ENCODE measurements at places on chromosomes 16 and 17.

DNA sequence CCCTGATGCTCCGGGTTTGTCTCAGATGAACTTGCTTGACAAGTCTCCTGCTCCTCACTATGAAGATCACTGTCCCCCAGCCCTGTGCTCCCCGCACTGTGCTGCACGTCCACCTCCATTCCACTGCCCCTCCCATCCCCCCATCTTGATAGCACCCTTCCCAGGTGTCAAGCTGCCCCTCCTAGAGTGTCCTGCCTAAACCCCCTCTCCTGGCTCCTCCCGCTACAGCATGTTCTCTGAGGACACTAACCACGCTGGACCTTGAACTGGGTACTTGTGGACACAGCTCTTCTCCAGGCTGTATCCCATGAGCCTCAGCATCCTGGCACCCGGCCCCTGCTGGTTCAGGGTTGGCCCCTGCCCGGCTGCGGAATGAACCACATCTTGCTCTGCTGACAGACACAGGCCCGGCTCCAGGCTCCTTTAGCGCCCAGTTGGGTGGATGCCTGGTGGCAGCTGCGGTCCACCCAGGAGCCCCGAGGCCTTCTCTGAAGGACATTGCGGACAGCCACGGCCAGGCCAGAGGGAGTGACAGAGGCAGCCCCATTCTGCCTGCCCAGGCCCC lies 18.5 kb downstream of the DEXI start:
- no peak for DNase-seq

DNA sequence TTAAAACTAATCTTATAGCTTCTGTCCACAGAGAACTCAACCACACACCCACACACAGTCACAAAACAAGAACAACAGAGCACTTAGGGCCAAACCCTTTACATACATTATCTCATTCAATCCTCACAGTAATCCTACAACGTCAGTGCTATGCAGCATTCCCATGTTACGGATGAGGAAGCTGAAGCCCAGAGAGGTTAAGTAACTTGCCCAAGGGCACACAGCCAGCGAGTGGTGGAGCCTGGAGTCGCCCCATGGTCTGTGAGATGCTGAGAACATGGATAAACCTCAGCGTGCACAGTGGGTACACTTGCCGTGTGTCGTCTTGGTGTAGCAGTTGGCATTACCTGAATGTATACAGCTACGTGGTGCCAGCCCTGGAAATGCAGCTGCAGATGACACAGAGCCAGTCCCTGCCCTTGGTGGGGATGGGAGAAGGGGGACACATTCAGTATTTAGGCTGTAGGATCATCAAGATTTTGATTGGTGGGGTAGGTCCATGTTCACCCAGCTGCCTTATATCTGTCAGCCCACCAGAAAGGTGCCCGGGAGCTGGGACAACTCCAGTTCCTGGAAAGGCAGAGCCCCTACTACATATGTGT lies 177.0 kb downstream of the IRF8 start:
- DNase-seq = no peak

DNA sequence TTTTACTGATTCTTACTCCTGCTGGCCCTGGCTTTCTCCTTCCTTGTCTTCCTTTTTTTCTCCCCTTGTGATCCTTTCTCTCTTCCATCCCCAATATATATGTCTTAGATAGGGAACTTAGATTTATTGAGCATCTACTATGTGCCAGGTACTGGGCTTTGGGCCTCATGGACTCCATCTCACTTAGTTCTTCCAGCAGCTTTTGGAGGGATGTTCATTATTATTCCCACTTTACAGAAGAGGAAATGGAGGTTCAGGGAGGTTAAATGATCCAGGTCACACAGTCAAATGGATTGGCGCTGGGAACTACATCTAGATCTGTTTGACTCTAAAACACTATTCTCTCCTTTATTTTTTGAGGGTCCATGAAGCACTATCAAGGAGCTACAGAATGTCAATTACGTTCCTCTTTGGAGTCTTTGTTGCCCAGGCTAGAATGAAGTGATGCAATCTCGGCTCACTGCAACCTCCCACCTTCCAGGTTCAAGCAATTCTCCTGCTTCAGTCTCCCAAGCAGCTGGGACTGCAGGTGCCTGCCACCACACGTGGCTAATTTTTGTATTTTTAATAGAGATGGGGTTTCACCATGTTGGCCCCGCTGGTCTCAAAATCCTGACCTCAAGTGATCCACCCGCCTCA lies 19.0 kb upstream of the PRKCA start:
- DNase-seq = no peak

DNA sequence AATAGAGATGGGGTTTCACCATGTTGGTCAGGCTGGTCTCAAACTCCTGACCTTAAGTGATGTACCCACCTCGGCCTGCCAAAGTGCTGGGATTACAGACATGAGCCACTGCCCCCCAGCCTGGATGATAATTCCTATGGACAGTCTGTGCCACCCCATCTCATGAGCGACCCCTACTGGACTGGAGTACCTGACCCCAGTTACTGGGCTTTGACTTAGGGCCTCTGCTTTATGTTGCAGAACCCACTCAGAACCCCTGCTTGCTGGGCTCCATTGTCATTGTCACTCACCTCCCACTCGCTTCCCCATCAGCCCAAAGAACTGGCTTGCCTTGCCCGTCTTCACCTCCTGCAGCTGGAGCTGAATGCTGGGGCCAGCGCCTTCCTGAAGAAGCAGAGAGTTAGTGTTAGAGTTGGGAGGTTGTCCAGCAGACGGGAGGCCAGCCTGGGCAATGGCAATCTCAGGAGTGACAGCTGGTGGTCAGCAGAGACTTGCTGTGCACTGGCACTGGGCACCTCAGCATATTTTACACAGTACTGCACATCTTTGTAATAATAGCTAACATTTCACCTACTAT lies 4.0 kb downstream of the TAC4 start:
- no peak for DNase-seq

- DNase-seq = no peak
Measured at GRCh38 chr17:75822119-75822799, 21.9 kb downstream of the UNC13D start.

- no peak for DNase-seq
Measured at GRCh38 chr17:30426292-30426691, 47.6 kb downstream of the CPD start.

GRCh38 chr16:25124503-25124902 lies 13.0 kb downstream of the LCMT1 start:
- no peak for DNase-seq

GRCh38 chr17:73013816-73014663 lies 78.4 kb downstream of the SLC39A11 start:
- no peak for DNase-seq

GRCh38 chr16:57058291-57058861 lies 34.0 kb upstream of the CPNE2 start:
- no peak for DNase-seq

DNA sequence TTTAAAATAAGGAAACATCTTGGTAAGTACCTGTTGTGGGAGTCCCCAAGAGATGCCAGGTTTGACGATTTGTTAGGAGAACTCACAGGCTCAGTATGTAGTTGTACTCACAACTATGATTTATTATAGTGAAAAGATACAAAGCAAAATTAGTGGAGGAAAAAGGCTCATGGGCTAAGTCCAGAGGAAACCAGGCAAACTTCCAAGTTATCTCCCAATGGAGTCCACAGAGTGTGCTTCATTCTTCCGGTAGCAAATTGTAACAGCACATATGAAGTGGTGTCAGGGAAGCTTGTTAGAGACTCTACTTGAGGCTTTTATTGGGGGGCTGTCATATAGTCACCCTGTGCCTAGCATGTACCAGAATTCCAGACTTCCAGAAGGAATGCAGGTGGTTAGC lies 2.3 kb downstream of the DDX19A start:
- no peak for DNase-seq

DNA sequence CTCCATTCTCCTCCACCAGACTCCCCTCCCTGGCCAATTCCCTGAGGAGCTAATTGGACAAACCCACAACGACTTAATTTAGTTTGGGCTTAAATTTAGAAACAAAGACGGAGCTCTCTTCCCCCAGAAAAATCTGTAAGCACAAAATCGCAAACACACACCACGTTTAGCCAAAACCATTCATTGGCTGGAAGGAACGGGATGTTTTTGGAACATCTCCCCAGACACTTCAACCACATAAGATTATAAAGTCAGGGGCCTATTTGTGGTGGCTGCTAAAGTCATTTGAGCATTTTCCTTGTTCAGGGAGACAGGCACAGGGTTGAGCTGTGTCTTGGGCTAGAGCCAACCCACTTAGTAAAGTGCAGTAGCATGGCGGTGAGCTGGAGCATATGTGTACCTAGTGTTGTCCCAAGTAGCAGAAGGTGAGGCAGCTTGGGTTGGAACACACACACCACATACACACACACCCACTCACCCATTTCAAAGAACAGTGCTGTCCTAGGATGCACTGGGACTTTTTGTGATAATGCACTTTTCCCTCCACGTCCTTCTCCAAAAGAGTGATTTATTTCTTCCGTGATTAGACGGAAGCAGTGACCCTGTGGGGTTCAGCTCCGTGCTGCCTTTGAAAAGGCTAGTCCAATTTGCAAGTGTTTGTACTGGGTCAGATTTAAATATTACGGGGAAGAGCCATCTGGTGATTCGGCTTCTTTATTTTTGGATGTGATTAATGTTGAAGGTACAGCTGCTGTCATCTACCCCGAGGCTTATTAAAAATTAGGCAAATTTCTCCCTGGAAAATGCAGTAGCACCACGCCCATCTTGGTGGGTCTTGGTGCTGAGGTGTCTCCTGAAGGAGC lies 32.2 kb downstream of the ELAC2 start:
- DNase-seq = no peak

GRCh38 chr17:7558544-7559319 lies at the start of gene TNFSF13:
Gene TNFSF13, plus strand, starts transcription at chr17:7558750. Its CDS starts 290 bp downstream, at chr17:7559040.
- no peak for DNase-seq

DNA sequence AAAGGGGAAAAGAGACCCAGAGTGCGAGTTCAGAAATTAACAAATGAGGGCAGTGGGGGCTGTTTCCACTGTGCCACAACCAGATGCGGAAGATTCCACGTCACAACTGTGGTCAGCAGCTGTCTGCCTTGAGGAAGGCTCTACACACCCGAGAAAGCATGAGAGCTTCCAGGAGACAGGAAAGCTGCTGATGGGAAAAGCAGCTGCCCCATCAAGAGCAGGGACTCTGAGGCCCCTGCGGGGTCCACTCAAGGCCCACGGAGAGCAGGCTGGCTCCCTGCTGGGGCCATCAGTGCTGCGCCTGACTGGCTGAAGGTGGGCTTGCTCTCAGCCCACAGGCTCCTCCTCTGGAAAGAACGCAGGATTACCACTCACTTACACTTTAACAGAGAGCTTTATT lies 14.8 kb upstream of the TRAP1 start:
- DNase-seq = no peak

DNA sequence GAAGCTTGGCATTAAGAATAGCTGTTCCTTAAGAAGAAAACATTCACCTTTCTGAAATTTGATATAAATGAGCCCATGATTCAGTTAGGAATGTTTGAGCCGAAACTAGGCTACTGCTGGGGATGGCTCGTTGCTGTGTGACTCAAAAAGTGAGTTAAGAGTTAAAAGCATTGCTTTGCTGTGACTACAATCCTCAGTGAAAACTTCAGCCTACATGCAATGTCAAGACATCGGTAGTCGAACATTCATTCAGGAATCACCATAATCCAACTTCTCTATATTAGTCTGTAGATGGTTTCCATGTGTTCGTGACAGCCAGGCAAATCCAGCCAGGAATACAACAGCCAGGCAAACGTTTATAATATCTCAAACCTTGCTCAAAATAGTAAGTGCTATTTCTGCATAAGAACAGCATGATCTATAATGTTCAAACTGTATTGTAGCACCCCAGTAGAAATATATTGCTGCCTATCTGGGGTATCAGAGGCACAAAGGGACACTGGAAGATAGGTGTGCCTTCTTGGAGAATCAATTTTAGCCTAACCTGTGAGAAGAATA lies 1225.1 kb downstream of the CDH8 start:
- DNase-seq = no peak

GRCh38 chr17:44601539-44601938 lies 44.3 kb downstream of the FZD2 start:
- no peak for DNase-seq

Measured in activated T-helper 1 cell treated with Interleukin-2 at 50 U/mL for 16 hours (primary cell).